ENCODE measurements at places on chromosomes 4 and X. TPM values are rescaled to one million over a fixed set of nuclear protein-coding genes. Genes with fewer than 3 reads are reported as not detected.

PLXNB3 gene
- polyA plus RNA-seq = 28.0 TPM

NSD2 gene
- 108 TPM for polyA plus RNA-seq

FAM13A gene
- polyA plus RNA-seq = 30.7 TPM

NAA11 gene
- polyA plus RNA-seq = 17.9 TPM

CABS1 gene
- polyA plus RNA-seq = 80.1 TPM

DUSP21 gene
- polyA plus RNA-seq = 9.6 TPM

KLKB1 gene
- 2.7 TPM for polyA plus RNA-seq

ADGRL3 gene
- polyA plus RNA-seq = 11.6 TPM

TMPRSS11A gene
- polyA plus RNA-seq = 0.70 TPM

EDA2R gene
- polyA plus RNA-seq = 2.0 TPM

ESX1 gene
- polyA plus RNA-seq = 17.0 TPM

H2BW1 gene
- polyA plus RNA-seq = not detected

NKX6-1 gene
- 1.3 TPM for polyA plus RNA-seq

NDP gene
- 1.8 TPM for polyA plus RNA-seq

AFM gene
- polyA plus RNA-seq = 0.20 TPM

TCEAL2 gene
- 37.2 TPM for polyA plus RNA-seq

All from testis (tissue), 5 donors.